ENCODE measurements at places on chromosomes 6 and 20.

DNA sequence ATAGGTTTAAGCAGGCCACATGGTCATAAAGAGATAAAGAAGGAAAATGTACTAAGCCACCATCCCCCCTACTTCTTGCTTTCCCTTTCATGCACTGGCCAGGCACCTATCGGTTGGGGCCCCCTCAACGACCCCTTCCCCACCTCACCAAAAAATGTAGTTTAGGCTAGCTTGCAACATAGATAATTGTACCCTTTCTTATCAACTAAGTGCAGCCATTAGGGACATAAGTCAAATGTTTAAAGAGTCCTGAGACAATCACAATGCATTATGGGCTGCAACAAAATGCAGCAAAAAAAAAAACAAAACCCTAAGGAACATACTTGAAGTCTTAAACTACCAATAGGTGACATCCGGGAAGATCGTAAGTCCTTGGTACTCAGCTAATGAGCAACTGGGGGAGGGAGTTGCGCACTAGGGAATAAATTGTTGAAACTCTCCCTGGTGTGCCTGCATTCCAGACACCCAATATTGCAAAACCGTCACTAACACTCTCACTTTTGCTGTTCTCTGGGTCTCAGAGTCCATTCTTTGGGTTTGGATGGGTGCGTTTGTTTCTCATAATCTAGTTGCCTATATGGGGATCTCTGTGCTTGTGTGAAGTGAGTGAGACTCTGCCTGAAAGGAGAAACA lies 12.4 kb upstream of the HLA-G start:
- DNase-seq, result no peak

GRCh38 chr6:13870214-13870830 lies 54.4 kb upstream of the RNF182 start:
- DNase-seq, result no peak

- DNase-seq, result no peak
Observed at GRCh38 chr20:30610751-30611150, 646.7 kb upstream of the DEFB115 start.

- DNase-seq, result no peak
Observed at GRCh38 chr6:43604174-43604573, 24.9 kb downstream of the GTPBP2 start.

DNA sequence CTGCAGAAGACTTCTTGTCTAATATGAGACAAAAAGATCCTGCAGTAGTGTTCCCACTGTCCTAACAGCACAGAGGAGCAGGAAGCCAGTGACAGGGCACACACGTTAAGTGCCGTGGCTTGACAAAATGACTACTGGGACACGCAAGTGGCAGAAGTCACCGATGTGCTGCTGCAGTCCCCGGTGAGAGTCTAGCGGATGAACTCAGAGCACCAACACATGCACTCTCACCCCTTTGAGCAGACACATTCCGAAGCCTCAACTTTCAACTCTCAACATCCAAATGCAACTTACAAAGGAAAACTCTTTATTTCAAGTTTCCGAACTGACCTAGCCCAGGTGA lies 898 bp downstream of the LAMA4 start:
- no peak for DNase-seq

GRCh38 chr6:5208057-5208456 lies 52.7 kb downstream of the LYRM4 start:
- no peak for DNase-seq

- no peak for DNase-seq
Observed at GRCh38 chr20:5835321-5835821, 85.2 kb downstream of the SHLD1 start.

- no peak for DNase-seq
Observed at GRCh38 chr20:25081065-25081729, 744 bp downstream of the VSX1 start.

DNA sequence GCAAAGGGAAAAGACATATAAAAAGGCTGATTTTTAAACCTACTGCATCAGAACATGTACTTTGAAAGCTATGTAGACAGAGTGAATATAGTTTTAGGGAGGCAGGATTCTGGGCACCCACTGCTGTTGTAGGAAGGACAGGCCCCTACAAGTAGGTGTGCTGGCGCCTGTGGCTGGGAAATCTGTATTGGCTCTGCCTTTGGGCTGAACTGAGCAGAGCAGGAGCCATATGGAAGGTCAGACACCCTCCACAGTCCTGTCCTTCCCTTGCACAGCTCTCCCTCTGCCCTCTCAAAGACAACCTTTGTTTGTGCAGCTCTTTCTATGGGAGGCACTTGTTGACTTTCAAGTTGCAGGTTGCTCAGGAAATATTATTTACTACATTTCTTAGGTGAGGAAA lies 18.4 kb upstream of the ULBP3 start:
- DNase-seq, result no peak

GRCh38 chr6:170080169-170080827 lies 210.6 kb downstream of the DLL1 start:
- DNase-seq, result no peak

DNA sequence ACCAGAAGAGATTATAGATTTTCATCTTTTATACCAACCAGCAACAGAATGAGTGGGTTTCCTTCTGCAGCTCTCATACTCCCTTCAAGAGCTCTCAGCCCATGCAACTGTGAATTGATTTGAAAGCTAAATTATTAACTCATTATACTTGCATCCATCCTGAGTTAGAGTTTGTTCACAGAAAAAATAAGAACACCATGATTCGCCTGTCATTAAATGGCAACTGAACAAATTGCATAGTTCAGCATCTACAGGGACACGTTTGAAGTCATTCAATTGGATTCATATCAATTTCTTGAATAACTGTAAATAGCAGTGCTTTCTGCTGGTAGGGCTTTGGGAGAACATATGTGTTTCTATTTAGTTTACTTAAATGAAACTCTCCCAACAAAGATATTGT lies 65.7 kb downstream of the NKAIN2 start:
- no peak for DNase-seq

DNA sequence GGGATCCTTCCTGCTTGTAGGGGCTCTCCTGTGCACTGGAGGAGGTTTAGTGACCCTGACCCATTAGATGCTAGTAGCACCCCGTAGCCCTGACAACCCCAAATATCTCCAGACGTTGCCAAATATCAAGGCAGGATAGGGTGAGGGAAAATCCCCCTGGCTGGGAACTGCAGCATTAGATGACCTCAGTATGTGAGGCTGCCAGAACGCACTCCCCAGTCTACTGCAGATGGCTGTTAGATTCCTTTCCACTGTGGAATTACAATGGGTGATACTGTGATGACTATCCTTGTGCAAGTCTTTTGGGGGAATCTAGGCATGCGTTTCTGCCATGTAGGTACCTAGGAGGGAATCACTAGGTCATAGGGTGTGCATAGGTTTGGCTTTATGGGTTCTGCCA lies 226.3 kb upstream of the KCNG1 start:
- no peak for DNase-seq

DNA sequence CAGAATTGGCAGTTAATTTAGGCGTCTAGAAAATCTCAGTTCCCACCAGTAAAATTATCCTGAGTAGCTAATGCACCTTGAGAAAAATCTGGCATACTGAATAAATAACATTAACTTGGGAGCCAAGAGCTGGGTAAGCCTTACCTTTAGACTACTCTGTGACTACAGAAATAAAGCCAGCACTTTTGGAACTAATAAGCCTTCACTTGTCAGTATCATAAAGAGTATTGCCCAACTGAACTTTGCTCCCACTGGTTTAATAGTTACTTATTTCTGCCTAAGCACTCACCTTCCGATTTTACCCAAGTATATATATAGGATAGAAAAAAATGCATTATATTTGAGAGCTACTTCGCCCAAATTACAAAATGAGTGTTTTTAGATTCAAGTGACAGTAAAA lies 10.7 kb downstream of the FAM8A1 start:
- DNase-seq, result no peak

DNA sequence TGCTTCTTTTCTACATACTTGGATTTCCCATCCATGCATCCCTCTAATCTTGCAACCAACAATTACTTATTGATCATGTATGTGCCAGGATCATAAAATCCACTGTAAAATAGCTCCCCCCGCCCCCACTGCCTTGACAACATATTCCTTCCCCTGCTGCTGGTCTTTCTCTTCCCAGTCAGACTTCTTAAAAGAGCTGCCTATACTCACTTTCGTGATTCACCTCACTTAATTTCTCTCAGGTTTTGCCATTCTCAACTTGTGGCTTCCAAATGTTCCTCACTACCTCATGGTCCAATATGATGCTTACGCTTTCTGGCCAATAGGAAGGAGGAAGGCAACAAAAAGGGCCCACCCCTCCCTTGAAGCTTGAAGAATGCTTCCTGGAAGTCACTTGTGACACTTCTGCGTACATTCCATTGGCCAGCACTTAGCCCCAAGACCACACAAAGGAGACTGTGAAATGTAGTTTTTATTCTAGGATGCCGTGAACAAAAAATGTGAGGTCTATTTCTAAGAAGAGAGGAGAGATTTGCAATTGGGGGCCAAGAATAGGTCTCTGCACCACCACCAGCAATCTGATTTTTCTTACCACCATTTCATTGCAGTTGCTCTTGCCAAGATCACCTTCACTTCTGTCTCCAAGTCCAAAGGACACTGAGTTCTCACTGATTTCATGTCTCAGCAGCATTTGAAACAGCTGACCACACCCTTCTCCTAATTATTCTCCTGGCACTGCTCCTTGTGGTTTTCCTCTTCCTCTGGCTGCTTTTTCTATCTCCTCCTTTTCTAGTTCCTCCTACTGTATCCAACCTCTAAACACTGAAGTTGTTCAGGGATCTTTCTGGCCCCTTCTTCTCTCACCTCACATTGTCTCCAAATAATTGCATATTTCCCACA lies 30.8 kb downstream of the CD164 start:
- no peak for DNase-seq

- DNase-seq, result no peak
Observed at GRCh38 chr20:40416274-40416673, 272.8 kb downstream of the MAFB start.

DNA sequence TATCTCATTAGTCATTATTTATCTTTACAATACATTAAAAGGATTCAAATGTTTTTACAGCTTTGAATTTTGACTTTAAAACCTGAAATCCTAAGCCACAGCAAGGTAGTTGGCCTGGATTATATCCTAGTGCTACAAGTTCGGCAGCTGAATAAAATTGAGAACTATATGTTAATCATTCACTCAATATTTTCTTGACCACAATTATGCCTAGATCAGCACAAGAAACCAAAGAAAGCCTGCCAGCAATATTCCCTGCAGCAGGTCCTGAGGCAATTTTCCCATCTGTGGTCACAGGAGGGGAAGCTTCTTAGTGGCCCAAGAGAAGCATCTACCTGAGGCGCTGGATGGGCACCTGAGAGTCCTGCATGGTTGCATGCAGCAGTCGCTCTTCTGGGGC lies 183.5 kb downstream of the GMDS start:
- no peak for DNase-seq

- peak; percentile 44 for DNase-seq
Observed at GRCh38 chr20:31569163-31570020, 35.7 kb upstream of the ID1 start.

- no peak for DNase-seq
Observed at GRCh38 chr20:20894280-20894679, 181.8 kb upstream of the RALGAPA2 start.

- no peak for DNase-seq
Observed at GRCh38 chr6:55868771-55869479, 6.5 kb downstream of the BMP5 start.

Data from stimulated activated CD8-positive, alpha-beta memory T cell treated with anti-CD3 and anti-CD28 coated beads, Interleukin-4, amount 100 ng/mL, for 1 hour (primary cell).